ENCODE measurements at places on chromosomes 4 and X. TPM values are rescaled to one million over a fixed set of nuclear protein-coding genes. Genes with fewer than 3 reads are reported as not detected.

GRCh38 chr4:56658528-56658927 lies 22.6 kb downstream of the HOPX start:
- H3K36me3 ChIP-seq, result no peaks in the 10 kb centered on the region
- peaks cover 86% of the 10 kb centered on the region for H3K27me3 ChIP-seq
- H3K27ac ChIP-seq, result no peak overlapping the region
- H3K4me1 ChIP-seq, result peaks cover 33% of the 10 kb centered on the region
- no peak overlapping the region for H3K4me3 ChIP-seq

Gene HSFX4
- not detected for total RNA-seq

GRCh38 chr4:47829438-47829837 lies 8.4 kb downstream of the CORIN start:
- H3K4me1 ChIP-seq, result peaks cover 5% of the 10 kb centered on the region
- H3K27ac ChIP-seq, result no peak overlapping the region
- no peak overlapping the region for H3K4me3 ChIP-seq
- H3K36me3 ChIP-seq, result peaks cover 9% of the 10 kb centered on the region

Gene GPR143
- total RNA-seq, result 7.3 TPM

GRCh38 chr4:161010227-161010626 lies 1153.6 kb downstream of the FSTL5 start:
- H3K27me3 ChIP-seq, result no peaks in the 10 kb centered on the region

DNA sequence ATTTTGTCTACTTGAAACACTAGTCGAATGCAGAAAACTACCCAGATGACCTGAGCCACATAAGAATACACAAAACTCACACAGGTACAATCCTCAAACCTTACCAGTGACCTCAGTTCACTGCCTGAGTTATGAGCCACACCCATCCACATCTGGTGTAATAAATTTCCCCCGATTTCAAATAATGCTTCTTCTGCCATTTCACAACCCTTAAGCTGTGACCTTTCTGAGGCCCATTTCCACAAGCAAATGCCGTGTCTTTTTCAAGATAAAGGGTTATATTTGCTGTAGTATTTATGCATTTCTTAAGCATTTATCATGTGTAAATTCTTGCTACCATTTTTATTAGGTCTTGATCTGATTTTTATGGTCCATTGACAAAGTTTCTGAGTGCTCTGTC lies 1.8 kb upstream of the ARHGEF38 start:
- peaks cover 54% of the 10 kb centered on the region for H3K4me1 ChIP-seq
- no peak overlapping the region for H3K27ac ChIP-seq
- H3K4me3 ChIP-seq, result no peak overlapping the region
- no peaks in the 10 kb centered on the region for H3K36me3 ChIP-seq

Gene UTP3
- 28.0 TPM for total RNA-seq

- peaks cover 25% of the 10 kb centered on the region for H3K4me1 ChIP-seq
- DNase-seq, result no peak
- H3K4me3 ChIP-seq, result no peak overlapping the region
- H3K27me3 ChIP-seq, result no peaks in the 10 kb centered on the region
These were observed 10.5 kb downstream of the LGI2 start for GRCh38 chr4:25020236-25020635.

GRCh38 chr4:11505221-11505971 lies 76.7 kb upstream of the HS3ST1 start:
- DNase-seq, result no peak
- no peaks in the 10 kb centered on the region for H3K36me3 ChIP-seq
- no peaks in the 10 kb centered on the region for H3K27me3 ChIP-seq
- H3K27ac ChIP-seq, result no peak overlapping the region

- H3K27ac ChIP-seq, result no peak overlapping the region
- H3K4me3 ChIP-seq, result no peak overlapping the region
- DNase-seq, result no peak
- peaks cover under 1% of the 10 kb centered on the region for H3K4me1 ChIP-seq
- peaks cover 20% of the 10 kb centered on the region for H3K36me3 ChIP-seq
These were observed 186.6 kb downstream of the PDGFC start for GRCh38 chr4:156784970-156785369.

Gene BEX1
- total RNA-seq, result 12.2 TPM

Gene SOX3
- not detected for total RNA-seq

Gene TBC1D8B
- total RNA-seq, result 8.7 TPM

DNA sequence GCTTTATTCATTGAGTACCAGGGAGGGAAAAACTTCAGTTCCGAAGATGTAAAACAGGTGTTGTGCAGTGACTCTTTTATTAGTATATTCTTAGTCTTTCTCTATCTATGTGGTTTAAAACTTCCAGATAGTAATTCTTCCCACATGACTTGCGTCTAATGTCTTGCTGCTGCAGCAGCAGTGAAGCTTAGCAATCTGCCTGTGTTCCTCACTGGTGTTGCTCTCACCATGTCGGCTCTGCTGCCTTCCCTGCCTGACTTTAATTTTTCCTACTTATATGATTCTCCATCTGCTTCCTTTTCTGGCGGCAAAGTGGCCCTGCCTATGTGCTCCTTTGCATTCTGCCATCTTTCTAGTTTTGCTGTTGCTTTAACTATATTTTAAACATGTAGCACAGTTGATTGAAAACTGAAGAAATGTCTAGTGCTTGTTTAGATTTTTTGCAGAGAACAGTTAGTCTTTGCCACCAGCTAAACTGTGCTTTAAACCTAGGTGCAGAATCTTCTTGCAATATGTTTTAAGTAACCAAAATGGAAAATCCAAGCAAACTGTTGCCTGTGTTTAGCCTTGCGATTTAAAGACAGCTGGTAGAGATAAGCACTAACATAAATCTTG lies 1934.2 kb upstream of the IGFBP7 start:
- H3K27me3 ChIP-seq, result no peaks in the 10 kb centered on the region
- DNase-seq, result no peak
- H3K36me3 ChIP-seq, result no peaks in the 10 kb centered on the region
- peaks cover 12% of the 10 kb centered on the region for H3K4me1 ChIP-seq
- no peak overlapping the region for H3K4me3 ChIP-seq

GRCh38 chrX:154737136-154737535 lies 13.7 kb downstream of the GAB3 start:
- no peak overlapping the region for H3K27ac ChIP-seq
- no peak for DNase-seq
- H3K36me3 ChIP-seq, result no peaks in the 10 kb centered on the region
- H3K27me3 ChIP-seq, result peaks cover 7% of the 10 kb centered on the region
- H3K4me3 ChIP-seq, result no peak overlapping the region

DNA sequence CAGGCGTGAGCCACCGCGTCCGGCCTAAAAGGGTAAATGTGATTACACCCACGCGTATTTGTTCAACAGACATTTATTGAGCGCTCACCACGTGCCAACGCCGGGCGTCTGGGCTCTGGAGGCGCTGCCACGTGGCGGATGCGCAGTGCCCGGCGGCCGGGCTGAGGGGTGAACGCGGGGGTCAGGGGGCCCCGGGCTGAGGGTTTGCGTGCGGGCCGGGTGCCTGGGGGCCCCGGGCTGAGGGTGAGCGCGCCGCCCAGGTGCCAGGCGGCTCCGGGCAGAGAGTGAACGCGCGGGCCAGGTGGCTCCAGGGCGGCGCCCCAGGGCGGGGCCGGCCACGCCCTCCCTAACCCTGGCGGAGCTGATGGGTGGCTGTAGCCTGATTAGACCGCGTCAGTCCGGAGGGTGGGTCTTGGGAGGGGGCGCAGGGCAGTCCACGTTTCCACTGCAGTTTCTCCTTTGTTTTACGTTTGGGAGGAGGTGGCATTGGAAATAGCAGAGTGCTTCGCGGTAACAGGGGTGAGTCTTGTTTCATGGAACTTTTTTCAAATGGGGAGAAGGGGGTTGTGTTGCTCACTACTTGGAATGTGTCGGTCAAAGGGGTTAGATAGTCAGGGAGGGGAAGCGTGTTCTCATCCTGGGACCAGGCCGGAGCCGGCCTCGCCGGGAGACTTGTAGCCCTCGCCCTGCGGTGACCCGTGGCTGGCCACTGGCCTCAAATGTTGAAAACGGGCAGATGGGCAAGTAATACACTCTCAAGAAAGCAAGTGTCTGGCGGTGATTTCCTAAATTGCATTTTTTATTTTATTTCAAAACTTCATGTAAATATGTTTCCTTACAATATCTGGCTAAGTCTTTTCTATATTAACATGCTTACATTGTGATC lies at the start of gene ZFP42:
Gene ZFP42 (plus strand): TSS at position 450 of the 886 bp plus-strand sequence. CDS start 7,037 bp downstream, outside the sequence.
- peaks cover 15% of the 10 kb centered on the region for H3K4me1 ChIP-seq
- H3K36me3 ChIP-seq, result peaks cover 10% of the 10 kb centered on the region
- H3K27me3 ChIP-seq, result peaks cover 16% of the 10 kb centered on the region
- H3K4me3 ChIP-seq, result peak within 1 kb of the TSS; percentile 80

GRCh38 chrX:78383594-78383993 lies 56.2 kb upstream of the CYSLTR1 start:
- H3K4me3 ChIP-seq, result no peak overlapping the region
- H3K27me3 ChIP-seq, result no peaks in the 10 kb centered on the region
- H3K36me3 ChIP-seq, result no peaks in the 10 kb centered on the region
- no peak for DNase-seq
- H3K4me1 ChIP-seq, result peaks cover 1% of the 10 kb centered on the region
- H3K27ac ChIP-seq, result no peak overlapping the region

GRCh38 chrX:1212532-1212931 lies at the start of gene CRLF2:
Gene CRLF2, minus strand, starts transcription at chrX:1212649. Its CDS starts 15 bp downstream, at chrX:1212634.
- H3K27me3 ChIP-seq, result peaks cover 5% of the 10 kb centered on the region
- DNase-seq, result no peak
- no peak within 1 kb of the TSS for H3K27ac ChIP-seq
- H3K4me1 ChIP-seq, result peaks cover 4% of the 10 kb centered on the region
- no peak within 1 kb of the TSS for H3K4me3 ChIP-seq
- no peaks in the 10 kb centered on the region for H3K36me3 ChIP-seq

Gene CENPE
- total RNA-seq, result 14.2 TPM

DNA sequence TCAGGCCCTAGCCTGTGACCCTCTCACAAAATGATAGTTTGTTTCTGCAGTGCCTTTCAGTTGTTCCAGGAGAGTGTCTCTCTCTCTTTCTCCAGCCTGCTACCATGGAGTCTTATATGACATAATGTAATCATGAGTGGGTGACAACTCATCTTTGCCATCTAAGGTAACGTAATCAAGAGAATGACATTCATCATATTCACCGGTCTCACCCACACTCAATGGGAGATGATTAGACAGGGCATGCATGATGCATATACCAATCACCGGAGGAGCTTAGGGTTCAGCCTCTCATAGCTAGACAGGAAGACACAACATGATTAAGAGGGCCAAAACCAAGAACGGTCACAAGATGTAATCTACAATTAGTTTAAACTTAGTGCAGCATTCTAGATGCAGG lies 97.1 kb upstream of the FAM9B start:
- peaks cover 2% of the 10 kb centered on the region for H3K4me1 ChIP-seq
- peaks cover 2% of the 10 kb centered on the region for H3K27me3 ChIP-seq
- H3K4me3 ChIP-seq, result no peak overlapping the region
- no peak for DNase-seq

DNA sequence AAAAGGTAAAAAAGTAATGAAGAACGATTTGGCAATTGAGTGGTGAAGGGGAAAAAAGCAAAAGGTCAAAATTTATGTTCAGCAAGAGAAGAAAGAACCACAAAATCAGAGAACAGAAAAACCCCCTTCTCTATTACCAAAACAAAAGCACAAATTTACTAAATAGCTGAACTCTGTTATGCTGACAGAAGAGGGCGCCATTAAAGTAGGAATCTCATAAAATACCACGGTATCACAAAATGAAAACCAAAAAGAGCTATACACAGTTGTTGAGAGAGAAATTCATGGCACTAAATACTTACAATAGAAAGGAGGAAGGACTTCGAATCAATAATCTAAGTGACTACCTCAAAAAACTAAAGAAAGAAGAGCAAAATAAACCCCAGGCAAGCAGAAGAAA lies 69.6 kb upstream of the CXorf66 start:
- H3K36me3 ChIP-seq, result no peaks in the 10 kb centered on the region
- H3K4me3 ChIP-seq, result no peak overlapping the region
- no peak overlapping the region for H3K27ac ChIP-seq
- no peak for DNase-seq

- H3K27me3 ChIP-seq, result no peaks in the 10 kb centered on the region
- no peak for DNase-seq
- no peaks in the 10 kb centered on the region for H3K36me3 ChIP-seq
- peak overlapping the region; percentile 57 for H3K27ac ChIP-seq
- H3K4me1 ChIP-seq, result peaks cover 26% of the 10 kb centered on the region
These were observed 1032.7 kb downstream of the ADGRL3 start for GRCh38 chr4:62232814-62233213.

DNA sequence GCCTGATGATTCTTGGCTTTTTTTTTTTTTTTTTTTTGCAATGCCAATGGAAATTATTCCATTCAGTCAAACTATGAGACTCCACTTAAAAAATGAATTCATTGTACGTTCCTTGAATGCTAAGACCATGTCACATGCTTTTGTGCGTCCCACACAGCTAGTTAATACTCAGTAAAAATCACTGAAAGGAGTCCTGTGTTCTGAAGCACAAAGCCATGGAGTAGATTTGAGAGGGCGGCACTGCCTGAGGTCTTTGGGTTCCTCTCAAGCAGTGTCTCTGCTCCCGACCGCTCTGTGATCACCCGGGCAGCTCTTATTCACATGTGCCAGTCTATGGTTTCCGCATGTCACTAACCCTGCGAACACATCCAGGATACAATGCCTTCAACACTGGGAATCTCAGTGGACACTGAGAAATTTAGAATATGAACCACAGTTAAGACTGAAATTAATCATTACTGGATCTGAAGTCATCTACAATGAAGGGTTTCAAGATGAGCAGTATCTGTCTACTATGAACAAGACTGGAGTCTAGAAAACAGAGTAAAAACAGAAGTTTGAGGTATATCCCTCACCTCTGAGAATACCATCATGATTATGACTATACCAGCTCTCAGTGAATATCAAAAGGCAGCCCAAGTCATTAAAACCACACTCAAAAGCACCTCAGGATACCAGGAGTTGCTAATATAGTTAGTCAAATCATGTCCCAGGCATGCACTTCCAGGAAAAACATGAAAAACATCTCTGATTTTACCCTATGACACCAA lies 193.0 kb downstream of the MGST2 start:
- H3K4me1 ChIP-seq, result peaks cover 30% of the 10 kb centered on the region
- no peak overlapping the region for H3K27ac ChIP-seq
- H3K4me3 ChIP-seq, result no peak overlapping the region
- DNase-seq, result no peak
- peaks cover 3% of the 10 kb centered on the region for H3K36me3 ChIP-seq

Gene SLC9A6
- 14.1 TPM for total RNA-seq

DNA sequence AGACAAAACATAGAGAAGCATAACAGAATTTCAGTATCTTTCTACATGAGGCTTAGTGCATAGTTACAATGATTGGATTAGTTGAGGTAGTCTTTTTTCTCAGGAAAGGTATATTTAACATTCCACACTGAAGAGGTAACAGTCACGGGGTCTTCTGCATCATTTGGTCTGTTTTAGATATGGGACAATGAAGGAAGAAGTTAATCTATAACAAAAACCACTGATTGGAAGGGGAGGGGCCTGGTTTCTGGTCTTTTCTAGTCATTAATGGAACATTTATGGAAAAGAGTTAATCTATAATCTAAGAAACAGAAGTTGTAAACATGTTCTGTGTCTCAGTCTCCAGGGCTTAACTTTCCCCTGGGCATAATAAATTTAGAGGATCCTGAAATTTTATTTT lies 37.3 kb upstream of the HPSE start:
- H3K27ac ChIP-seq, result no peak overlapping the region
- no peaks in the 10 kb centered on the region for H3K4me1 ChIP-seq
- no peaks in the 10 kb centered on the region for H3K36me3 ChIP-seq
- no peak for DNase-seq

Gene DAPP1
- total RNA-seq, result 2.9 TPM
